ENCODE measurements at places on chromosomes 16 and 17.

GRCh38 chr16:82002831-82003230 is 8.4 kb downstream of the SDR42E1 start:
- no peak for DNase-seq

- DNase-seq, result no peak
Observed at GRCh38 chr17:18332909-18333489, 17.9 kb downstream of the SMCR8 start.

- DNase-seq, result no peak
Observed at GRCh38 chr16:80710918-80711317, 93.5 kb downstream of the CDYL2 start.

DNA sequence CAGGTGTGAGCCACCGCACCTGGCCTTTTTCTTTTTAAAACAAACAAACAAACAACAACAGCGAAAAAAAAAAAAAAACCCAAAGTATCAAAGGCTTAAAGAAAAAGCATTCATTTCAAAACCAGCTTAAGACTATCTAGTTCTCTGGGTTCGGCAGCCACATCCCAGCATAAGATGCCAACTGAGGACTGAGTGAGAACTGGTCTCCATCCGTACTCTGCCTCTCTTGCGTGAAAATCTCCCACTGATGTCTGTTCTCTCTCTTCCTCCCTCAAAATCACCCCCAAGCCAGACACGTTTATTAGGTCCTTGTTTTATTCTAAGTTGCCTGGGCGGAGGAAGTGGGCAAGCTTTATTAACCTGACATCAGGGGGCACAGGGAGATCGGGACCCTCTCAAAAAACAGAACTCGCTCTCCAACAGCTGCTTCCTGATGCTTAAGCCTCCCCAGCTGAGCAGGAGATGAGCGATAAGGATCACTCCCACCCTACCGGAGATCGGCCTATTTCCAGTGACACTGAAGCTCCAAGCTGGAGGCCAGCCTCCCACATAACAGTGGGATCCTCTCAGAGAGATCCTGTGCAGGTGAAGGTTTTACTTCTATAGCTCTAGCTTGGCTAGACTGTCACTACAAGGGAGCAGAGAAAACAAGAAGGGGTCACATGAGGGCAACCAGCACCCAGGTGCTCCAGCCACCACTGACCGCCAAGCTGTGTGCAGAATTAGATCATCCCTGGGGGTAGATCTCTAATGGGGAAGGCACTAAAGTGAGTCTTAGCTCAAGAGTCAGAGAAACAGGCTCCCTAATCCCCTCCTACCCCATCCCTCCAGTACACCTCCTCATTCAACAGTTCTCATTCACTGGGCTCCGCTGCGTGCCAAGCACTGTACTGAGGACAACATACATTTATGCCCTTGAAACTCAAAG is 13.6 kb downstream of the CDC42EP4 start:
- DNase-seq, result peak; percentile 19

GRCh38 chr17:77697480-77698400 is 260.8 kb upstream of the TNRC6C start:
- DNase-seq, result no peak

GRCh38 chr17:51200846-51201245 is 34.6 kb downstream of the NME2 start:
- no peak for DNase-seq

- no peak for DNase-seq
Observed at GRCh38 chr17:9132944-9133610, 111.8 kb downstream of the NTN1 start.

DNA sequence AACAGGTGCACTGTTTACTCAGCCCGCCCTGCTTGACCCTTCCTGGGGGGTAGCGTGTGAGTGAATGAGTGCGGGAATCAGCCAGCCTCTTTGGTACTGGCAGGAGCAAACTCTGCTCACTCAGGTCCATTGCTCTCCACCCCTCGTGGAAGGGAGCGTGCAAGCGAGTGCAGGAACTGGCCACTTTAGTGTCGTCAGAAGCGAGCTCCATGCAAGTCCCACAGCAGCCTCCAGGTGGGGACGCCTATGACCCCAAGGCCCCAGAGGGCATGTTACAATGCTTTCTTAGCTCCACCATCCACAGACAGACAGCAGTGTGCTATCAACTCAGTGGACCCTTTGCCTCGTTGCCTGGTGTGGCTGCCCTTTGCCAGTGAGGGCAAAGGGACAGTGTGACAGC is 1025.1 kb upstream of the CDH8 start:
- no peak for DNase-seq
